ENCODE measurements at places on chromosomes 12 and 14.
A peak's percentile ranks its signal among the peaks of the same experiment; 100 is the strongest.

DNA sequence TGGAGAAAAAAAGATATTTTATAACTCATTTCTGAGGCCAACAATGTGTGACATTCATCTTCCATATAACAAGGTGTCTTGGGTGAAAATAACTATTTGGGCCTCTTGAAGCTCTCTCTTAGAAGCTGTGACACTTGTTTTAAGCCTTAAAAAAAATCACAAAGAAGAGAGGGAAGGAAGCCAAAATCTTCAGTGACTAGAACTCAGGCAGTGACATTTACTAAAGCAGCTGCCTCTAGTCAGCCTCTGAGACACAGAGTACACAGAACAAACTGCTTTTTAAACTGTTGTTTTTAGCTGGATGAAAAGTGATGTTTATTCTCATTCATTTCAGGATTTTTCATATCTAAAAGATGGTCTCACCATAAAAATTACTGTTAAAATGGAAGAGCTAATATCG is 793.6 kb downstream of the GALC start:
- DNase-seq: no peak

- no peak for DNase-seq
These were observed 40.0 kb downstream of the FRS2 start for GRCh38 chr12:69509904-69510827.

DNA sequence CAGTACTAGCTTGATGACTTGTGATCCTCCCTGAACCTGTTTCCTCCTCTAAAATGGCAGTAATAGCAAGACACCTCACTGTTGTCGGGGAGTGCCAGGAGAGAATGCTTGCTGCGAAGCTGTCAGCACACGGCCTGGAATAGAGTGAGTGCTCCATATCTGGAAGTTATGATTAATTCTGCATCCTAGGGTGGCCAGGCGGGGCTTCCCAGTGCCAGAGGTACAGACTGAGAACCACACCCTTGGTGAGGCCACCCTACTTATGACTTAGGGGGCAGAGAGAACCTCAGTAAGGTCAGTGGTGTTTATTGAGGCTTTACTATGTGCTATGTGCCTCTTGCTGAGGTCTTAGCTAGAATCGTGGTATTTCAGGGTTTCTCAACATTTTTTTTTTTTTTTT is 20.1 kb downstream of the MORN3 start:
- DNase-seq: no peak

DNA sequence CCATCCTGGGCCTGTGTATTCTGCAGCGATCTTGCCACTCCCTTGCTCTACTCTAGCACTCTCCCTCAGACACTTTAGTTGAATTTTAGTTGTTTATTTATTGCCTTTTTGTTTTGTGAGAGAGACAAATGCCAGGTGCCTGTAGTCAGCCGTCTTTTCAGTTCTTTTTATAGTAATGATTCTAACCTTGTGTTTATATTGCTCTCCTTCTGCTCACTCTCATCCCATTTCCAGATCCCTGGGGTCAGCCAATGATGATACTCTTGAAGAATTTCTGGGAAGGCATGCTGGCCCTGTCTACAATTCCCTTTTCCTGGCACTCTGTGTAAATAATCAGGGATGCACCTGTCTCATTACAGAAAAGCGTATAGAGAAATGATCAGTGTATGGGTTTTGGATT is 334.1 kb upstream of the MIS18BP1 start:
- DNase-seq: no peak

- DNase-seq: peak; percentile 67
These were observed 84.3 kb upstream of the DIO3 start for GRCh38 chr14:101476916-101477553.

DNA sequence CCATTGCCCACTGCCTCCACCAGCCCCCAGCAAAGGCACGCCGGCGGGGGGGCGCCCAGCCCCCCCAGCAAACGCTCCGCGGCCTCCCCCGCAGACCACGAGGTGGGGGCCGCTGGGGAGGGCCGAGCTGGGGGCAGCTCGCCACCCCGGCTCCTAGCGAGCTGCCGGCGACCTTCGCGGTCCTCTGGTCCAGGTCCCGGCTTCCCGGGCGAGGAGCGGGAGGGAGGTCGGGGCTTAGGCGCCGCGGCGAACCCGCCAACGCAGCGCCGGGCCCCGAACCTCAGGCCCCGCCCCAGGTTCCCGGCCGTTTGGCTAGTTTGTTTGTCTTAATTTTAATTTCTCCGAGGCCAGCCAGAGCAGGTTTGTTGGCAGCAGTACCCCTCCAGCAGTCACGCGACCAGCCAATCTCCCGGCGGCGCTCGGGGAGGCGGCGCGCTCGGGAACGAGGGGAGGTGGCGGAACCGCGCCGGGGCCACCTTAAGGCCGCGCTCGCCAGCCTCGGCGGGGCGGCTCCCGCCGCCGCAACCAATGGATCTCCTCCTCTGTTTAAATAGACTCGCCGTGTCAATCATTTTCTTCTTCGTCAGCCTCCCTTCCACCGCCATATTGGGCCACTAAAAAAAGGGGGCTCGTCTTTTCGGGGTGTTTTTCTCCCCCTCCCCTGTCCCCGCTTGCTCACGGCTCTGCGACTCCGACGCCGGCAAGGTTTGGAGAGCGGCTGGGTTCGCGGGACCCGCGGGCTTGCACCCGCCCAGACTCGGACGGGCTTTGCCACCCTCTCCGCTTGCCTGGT is at the start of gene CDKN1B:
Gene CDKN1B (plus strand): TSS at position 576 of the 793 bp plus-strand sequence. CDS start 472 bp downstream, outside the sequence.
- DNase-seq: peak; percentile 96

DNA sequence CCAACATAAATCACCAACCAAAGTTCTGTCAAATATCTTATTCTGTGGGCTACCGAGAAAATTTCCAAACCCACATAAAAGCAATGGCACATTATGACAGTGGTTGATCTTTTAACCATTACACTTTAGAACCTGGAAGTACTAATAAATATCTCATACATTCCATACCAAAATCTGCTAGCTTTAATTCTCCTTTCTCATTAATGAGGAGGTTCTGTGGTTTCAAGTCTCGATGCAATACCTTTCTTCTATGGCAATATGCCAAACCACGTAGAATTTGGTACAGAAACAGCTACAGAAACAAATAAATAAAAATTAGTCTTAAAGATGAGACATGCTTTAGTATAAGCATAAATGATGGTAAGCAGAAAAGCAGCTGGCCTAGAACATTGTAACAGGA is 100.7 kb downstream of the ELK3 start:
- no peak for DNase-seq

DNA sequence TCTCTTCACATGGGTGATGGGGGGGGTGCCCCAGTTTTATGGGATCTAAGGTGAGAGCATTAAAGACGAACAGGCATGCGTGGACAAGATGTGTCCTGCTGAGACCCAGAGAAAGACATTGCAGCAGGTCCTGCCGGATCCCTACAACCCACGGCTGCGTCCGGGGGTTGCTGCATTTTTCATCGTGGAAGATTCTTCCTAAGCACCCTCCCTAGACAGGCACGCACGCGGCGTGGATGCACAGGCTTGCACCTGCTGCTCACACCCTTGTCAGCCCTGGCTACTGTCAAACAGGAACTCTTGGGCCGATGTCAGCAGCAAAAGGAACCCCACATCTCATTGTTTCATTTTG is 280.6 kb upstream of the RTL1 start:
- DNase-seq: no peak

GRCh38 chr14:74271365-74271764 is 31.4 kb downstream of the ABCD4 start:
- DNase-seq: no peak

DNA sequence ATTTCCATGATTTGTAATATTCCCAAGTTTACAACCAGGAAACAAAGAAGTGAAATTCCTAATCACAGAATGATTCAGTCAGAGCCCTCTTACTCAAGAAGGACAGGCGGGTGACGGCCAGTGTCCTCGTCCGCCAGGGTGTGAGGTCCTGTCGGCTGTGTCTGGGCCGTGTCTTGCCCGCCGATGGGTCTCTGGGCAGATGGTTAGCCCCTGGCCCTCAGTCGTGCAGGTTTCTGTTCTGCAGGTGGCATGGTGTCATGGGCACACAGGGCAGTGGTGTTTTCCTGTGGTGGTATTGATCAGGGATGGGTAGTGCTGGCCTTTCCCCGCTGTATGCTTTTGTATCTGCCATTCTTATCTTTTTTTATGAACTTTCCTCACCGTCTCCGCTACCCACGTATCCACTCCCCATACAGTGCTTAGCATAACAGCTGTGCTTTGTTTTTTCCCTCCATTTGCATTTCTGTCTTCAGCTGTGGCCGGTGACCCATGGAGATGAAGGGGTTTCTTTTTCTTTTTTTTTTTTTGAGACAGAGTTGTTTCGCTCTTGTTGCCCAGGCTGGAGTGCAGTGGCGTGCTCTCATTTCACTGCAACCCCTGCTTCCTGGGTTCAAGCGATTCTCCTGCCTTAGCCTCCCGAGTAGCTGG is 100.7 kb downstream of the TSPAN9 start:
- no peak for DNase-seq

DNA sequence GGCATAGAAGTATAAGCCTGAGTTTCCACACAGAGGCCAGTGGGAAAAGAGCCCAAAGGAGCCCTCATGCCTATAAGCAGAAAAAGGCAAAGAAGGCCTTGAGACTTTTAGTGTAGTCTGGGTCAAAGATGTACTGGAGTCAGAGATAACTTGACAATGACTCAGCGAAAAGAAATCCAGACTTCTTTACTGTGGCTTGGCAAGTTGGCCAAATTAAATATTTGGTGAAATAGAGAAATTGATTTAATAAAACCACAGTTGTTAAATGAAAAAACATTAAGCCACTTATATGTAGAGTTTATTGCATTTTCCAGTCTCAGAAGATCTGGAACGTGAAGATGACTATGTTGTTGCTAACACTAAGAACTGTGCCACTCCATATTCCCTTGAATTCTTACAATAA is 105.1 kb downstream of the TMTC3 start:
- no peak for DNase-seq

GRCh38 chr12:19800884-19801283 is 361.6 kb downstream of the AEBP2 start:
- no peak for DNase-seq

DNA sequence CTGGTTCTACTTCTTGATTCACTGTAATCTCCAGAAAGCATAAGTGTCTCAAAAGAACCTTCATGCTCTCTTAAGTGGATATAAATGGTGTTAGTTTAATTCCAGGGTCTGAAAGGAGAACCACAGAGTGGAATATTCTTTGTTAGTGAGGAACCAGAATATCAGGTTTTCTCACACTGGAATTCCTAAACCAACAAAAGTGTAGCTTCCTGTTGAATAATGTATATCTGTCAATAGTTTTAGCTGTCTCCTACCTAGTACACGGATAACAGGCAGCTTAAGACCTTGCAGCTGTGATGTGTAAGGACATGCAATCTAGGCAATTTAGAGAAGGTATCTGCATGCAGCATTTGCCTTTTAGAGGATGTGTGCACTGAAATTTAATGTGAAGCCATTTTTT is 24.0 kb downstream of the LRIG3 start:
- DNase-seq: no peak
